ENCODE measurements at places on chromosomes 1 and 21.

GRCh38 chr1:228147768-228148167 is 2.0 kb upstream of the GJC2 start:
- DNase-seq = no peak

- no peak for DNase-seq
Measured at GRCh38 chr1:66834926-66835325, 33.9 kb upstream of the INSL5 start.

- DNase-seq = no peak
Measured at GRCh38 chr1:38139738-38140487, 93.3 kb upstream of the POU3F1 start.

DNA sequence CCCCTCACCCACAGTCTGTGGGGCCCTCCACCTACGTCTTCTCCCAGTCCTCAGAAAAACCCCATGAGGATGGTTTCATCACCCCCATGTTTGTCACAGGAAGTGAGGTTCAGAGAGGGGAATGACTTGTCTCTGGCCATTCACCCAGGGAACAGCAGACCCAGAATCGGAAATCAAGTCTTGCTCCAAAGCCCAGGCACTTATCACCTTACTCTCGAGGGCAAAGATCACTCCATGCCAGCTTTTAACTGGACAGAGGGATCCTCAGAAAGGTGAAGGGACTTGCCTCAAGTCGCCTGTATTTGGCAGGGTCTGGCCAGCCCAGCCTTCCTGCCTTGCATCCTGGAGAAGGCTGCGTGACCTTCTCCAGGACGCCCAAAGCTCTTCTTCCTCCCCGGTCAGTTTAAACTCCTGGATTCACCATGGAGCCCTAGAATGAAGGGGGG is 57.9 kb upstream of the SSBP3 start:
- DNase-seq = no peak

- no peak for DNase-seq
Measured at GRCh38 chr1:161731241-161731640, 9.9 kb downstream of the FCRLB start.

DNA sequence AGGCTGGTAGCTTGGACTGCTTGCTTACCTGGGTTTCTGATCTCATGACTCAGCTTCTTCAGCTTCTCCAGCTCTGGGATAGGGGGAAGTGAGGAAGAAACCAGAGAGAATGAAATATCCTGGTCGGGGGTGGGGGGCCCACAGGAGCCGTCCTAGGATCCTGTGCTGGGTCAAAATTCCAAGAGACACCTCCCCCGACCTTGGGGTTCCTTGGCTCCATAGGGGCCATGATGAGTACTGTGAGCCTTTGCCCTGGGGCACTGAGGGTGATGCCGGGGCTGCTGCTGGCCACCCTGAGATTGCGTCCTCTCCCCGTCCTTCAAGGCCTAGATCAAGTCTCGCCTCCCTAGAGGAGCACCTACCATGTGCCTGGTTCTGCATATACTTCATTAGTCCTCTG is 40.0 kb downstream of the MYOM3 start:
- DNase-seq = no peak

GRCh38 chr1:225481738-225482137 is 53.9 kb upstream of the LBR start:
- no peak for DNase-seq

- peak; percentile 59 for DNase-seq
Measured at GRCh38 chr1:45205910-45206721, at the start of gene ZSWIM5. Gene ZSWIM5, minus strand, starts transcription at chr1:45206605. Its CDS starts 255 bp downstream, at chr1:45206350.

DNA sequence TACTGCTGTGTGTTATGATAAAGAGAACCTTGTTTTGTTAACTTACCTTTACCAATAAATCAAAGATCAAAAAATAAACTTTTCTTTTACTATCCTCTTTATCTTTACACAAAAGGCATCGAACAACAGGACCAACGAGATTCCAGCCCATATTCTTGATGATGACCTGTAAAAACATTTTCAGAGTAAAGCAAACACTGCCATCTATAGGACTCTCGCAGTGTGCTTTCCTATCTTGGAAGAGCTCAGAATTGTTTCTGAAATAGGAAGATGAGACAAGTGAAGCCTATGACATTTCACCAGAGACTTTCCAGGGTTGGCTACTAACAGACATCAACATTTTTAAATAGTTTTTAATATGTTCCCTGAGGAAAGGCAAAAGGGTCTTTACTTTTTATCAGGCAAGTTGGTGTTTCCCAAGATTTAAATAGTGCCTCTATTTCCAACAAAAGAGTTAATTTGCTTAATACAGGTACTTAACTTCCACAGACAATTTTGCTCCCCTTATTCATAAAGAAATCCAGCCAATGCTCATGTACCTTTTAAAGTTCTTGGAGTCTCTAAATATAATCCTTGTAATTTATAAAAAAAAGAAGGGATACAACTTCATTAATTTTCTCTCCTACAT is 7.3 kb downstream of the GLMN start:
- no peak for DNase-seq

DNA sequence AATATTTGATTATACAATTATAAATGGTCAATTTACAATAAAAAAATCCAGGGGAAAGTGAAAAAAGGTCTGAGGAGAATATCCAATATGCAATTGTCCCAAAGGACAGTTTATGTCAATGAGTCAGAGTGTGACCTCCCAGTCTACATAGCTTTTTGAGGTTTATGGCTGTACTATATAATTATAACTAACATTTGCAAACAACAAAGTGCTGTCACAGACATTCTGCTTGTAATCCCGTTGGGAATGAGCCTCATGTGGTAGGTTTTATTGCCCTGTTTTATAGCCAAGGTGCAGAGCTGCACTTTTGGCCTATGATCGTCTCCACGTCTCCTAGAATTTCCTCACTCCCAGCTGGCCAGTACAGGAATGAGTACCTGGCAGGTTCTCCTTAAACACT is 103.8 kb downstream of the ADSS2 start:
- DNase-seq = no peak
